ENCODE measurements at places on chromosomes 2 and 18.

- no peak for DNase-seq
Measured at GRCh38 chr2:27705851-27706622, 42.3 kb downstream of the SLC4A1AP start.

DNA sequence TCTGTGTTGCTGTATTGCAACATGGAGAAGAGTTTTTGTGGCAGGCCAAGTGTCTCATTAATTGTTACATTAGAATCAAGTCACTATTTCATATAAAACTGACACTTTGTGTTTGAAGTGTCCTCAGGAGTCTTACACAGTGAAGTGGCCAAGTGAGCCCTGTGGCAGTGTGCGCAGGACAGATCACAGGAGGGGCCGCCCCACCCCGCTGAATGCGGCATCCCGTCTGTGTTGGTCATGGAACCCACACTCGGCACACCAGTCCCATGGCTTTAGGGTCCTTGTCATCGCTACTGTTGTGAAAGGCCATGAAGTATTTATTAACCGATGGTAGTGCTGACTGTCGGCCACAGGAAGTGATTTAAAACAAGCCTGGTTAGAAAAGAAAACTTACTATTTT, 144.7 kb upstream of the NFATC1 start:
- DNase-seq = no peak

- DNase-seq = no peak
Measured at GRCh38 chr2:4300616-4301015, 597.2 kb downstream of the DCDC2C start.

DNA sequence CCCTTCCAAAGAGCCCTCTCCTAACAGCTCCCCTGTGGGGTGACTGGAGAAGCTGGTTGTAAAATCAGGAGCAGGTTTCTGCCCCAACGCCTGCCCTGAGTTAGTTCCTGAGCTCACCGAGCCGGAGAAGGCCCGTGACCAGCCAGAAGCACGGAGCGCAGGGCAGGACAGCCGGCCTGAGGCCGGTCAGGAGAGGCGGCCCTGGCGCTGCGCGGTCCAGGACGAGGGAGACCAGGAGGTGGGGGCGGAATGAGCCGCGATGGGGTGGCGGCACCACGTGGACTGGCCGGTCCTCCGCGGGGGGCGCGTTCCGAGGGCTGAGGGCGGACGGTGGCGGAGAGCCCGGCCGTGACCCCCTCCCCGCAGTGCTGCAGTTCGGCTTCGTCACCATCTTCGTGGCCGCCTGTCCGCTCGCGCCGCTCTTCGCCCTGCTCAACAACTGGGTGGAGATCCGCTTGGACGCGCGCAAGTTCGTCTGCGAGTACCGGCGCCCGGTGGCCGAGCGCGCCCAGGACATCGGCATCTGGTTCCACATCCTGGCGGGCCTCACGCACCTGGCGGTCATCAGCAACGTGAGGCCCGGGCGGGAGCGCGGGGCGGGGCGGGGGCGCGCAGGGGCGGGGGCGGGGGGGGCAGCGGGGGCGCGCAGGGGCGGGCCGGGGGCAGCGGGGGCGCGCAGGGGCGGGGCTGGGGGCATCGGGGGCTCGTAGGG, 29.0 kb downstream of the ANO7 start:
- DNase-seq = no peak

DNA sequence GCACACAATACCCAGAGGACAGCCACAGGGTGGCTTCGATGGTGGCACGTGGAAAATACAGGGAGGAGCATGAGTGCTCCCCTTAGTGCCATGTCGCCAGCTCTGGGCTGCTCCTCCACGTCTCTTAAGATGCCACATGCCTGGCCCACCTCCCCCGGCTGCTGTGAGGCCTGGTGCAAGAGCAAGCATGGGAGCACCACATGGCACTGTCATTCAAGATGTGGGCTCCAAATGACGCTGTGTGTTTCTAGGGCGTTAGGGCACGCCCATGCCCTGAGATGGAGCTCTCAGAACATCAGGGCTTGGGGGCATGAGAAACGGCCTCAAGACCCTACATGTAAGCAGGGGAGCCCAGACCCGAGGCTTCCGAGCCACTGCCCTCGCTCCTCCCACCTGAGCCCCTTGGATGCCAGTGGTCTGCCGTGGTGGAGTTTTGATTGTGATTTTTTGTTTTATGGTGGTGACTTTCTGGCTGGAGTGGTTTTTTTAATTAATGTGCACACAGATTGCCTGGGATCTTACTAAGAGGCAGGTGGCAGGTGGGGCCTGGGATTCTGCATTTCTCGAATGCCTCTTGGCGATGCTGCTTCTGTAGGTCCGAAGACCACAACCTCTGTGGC, 239.3 kb downstream of the GBX2 start:
- DNase-seq = peak; percentile 58

- no peak for DNase-seq
Measured at GRCh38 chr18:76538846-76539245, 43.8 kb upstream of the ZNF516 start.

DNA sequence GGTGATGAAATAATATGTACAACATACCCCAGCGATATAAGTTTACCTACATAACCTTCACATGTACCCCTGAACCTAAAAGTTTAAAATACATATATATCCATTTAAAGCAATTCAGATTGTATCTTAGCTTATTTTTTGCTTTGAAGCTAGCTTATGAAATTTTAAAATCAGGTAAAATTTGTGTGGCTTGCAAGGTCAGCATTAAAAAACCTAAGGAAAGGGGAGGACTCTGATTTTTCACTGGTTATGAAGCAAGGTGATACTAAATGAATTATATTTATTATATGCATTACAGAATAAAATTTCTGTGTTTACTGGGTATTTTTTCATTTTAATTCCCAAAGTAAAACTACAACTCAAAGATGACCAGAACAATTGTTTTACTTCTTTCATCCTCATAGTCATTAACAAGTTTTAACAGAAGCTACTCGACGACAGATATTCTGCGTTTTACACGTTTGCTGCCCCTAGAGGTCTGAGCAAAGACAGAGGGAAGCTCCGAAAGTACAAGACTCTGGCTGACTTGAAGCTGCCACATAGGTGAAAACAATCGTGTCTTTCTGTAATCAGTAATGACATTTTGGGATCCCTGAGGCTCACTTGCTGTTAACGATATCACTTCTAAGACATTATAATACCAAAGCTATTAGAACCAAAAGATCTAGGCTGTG, 17.1 kb downstream of the PKP4 start:
- no peak for DNase-seq

DNA sequence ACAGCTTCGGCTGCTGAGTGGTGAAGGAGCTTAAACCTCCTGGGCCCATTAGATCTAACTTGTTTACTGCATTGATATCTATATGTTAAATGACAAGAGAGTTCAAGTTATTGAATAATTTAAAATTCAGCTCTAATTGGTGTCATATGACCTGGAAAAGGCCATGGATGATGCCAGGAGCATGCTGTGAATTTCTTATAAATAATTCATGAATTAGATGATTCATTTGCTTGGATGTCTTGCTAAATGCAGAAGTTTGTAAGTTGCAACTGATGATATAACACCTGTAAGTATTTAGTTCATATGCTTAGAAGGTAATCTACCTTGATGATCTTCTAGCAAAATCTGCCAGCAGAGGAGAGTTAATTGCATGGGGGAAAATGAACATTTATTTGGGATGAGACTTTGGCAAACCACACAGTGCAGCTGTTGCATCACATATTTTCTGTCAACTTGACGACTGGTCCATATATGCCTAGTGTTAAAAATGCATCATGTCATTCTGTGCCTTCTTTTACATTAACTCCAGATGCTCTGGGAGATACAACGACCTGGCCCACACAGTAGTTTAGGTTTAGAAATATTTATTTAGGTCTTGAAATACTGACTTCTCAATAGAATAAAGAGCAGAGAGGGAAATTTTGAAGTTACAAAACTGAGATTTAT, 226.3 kb downstream of the KIAA1328 start:
- DNase-seq = no peak

DNA sequence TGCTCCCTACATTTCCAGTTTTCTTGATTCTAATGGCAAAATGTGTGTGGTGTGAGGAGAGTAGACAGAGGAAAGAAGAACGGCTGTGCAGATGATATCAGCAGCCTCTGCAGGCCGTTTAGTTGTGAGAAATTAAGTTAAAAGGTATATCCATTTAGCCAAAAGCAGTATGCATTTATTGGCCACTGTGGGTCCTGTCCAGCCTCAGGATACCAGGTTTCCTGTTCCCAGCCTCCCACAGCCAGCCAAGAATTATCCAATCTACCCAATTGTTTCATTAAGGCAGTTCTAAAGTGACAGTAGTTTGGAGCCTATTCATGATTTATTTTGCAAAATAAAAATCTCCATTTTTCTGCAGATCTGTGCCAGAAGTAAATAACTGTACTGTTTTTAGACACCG, 107.5 kb downstream of the TMEM18 start:
- DNase-seq = no peak

GRCh38 chr2:19070886-19071285, 287.5 kb downstream of the OSR1 start:
- DNase-seq = no peak

- no peak for DNase-seq
Measured at GRCh38 chr2:120470041-120470965, 124.4 kb downstream of the INHBB start.

DNA sequence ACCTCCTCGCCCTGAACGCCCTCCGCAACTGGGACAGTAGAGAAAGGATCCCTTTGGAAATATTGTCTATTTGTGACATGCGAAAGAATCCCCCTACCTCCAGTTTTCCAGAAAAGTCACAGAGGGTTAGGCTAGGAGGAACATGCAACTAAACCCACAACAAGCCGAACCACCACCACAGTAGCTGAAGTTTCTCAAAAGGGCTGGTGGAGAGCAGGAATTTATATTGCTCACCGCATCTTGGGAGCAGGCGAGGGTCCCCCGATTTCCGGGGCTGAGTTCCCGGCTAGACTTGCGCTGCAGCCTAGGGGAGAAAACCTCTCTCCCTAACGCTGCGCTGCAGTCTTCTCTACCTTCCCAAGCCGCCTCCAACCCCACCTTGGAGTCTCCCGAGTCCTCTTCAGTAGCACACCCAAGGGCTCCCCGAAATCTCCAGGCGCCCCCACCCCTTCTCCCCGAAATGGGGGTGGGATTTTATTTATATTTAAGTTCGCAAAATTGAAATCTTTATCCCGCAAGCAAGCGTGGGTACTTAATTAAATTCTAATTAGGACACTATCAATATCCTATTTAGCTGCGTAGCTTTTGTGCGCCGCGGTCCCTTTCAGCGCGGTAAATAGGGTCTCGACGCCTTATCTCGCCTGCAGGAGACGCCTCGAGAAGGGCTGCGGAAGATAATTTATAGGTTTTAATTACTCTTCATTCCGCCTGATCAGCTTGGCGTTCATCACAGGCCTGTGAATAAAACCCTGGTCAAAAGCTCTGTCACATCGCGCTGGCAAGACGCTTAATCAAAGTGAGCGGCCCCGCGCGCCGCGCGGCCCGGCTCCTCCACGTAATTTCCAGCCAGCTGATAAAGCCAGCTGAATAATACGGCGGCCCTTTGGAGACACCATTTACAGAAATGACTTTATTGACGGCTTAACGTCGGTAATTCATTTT, 2.0 kb upstream of the EN1 start:
- DNase-seq = no peak

DNA sequence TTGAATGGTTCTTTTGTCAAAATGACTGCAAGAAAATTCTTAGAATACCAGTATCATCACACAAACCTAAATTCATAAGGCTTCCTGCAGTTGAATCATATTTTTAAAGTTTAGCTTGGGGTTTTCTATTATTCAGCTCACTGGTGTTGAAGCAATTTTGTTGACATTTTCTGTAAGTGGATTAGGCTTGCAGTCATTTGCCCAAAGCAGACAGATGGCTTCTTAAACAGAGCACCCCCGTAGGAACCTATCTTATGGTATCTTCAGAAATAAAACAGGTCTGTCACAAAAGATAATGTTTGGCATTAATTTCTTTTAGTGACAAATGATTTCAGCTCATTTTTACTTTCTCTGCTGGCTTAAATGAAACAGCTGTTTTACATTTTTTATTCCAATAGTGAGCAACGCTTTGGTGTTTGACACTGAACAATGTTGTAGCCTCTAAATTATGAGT, 331.1 kb downstream of the PLCL1 start:
- no peak for DNase-seq

- no peak for DNase-seq
Measured at GRCh38 chr2:16195681-16196070, 255.3 kb downstream of the MYCN start.

- DNase-seq = no peak
Measured at GRCh38 chr2:164221473-164221872, 399.8 kb downstream of the GRB14 start.

DNA sequence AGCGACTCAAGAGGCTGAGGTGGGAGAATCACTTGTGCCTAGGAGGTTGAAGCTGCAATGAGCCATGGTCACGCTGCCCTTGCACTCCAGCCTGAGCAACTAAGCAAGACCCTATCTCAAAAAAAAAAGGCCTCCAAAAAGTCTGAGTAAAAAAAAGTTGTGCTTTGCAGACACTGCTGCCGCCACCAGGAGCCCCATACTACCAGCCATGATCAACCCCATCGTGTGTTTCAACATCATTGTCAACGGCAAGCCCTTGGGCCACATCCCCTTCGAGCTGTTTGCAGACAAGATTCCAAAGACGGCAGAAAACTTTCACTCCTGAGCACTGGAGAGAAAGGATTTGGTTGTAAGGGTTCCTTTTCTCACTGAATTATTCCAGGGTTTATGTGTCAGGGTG, 137.1 kb downstream of the INO80D start:
- no peak for DNase-seq

DNA sequence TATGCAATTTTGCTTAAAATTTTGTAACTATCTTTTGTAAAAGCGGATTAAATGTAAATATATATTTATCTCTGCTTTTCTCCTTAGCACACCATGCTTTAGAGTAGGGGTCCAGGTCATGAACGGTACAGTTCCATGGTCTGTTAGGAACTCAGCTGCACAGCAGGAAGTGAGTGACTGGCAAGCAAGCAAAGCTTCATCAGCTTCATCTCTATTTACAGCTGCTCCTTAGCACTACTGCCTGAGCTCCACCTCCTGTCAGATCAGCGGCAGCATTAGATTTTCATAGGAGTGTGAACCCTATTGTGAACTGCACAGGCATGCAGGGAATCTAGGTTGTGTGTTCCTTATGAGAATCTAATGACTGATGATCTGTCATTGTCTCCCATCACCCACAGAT, 959.0 kb upstream of the SLC39A10 start:
- DNase-seq = no peak

DNA sequence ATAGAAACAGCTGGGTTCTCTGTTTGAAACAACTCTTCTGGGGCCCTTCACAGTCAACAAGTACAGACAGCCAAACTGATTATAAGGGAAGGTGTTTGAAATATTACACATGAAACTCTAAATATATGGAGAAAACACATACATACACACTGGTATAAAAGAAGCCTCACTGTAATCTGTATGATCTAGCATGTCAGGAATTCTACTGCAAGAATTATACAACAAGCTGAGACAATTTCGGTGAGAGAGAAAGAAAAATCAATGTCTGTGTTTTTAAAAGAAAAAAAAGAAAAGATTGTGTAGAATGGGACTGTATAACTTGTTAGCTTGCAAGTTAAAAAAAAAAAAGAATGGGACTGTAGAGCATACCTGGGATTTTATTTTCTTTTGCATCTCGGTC, 26.3 kb downstream of the IRS1 start:
- no peak for DNase-seq

- DNase-seq = no peak
Measured at GRCh38 chr2:127422559-127423477, 4.6 kb downstream of the PROC start.
